ENCODE measurements at places on chromosomes 6 and 20.

GRCh38 chr6:73734832-73735453, 38.9 kb downstream of the CD109 start:
- DNase-seq: no peak

DNA sequence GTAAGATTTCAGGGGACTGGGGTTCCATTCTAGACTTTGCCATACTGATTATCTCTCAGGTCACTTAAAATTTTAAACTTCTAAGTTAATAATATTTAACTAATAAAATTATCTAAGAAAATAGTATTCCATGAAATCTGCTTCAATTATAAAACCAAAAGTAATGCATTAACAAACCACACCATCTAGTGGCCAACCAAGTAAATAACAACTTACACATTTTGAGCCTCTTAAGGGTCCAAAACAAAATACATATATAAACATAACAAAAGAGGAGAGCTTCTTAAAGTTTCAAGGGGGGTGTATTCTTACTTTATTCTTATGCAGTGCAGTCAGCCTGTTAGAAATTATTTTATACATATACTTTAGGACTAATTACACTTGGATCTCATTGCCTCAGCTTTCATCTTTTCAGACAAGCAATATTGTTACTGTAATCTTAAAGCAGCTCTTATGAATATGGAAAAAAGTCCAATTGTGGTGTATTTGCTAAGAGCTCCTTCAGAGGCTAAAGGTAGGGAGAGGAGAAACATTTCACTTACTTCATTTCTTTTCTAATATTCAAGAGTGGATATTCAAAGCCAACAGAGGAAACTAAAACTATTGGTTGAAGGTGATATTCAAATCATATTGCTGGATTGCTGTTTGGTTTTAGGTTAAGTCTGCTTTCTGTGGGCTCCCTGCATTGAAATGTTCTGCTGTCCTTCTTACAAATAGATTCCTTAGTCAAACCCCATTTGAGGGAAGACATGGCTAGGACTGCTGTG, 199.7 kb upstream of the SIM1 start:
- no peak for DNase-seq

DNA sequence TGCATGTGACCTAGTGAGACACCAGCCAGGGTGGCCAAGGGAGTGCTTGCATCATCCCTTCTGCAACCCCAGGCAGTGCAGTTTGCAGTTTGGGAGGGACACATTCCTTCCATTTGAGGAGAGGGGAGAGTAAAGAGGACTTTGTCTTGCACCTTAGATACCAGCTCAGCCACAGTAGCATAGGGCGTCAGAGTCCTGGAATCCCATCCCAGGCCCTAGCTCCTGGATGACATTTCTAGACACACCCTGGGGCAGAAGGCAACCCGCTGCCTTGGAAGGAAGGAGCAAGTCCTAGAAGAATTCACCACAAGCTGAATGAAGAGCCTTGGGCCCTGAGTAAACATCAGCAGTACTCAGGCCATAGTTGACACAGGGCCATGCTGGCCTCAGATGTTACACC, 680.4 kb upstream of the IMPG1 start:
- no peak for DNase-seq

- no peak for DNase-seq
Observed at GRCh38 chr20:40186826-40187225, 502.2 kb downstream of the MAFB start.

GRCh38 chr6:130240232-130240631, 17.5 kb upstream of the SAMD3 start:
- no peak for DNase-seq

GRCh38 chr20:755941-756340, 12.4 kb downstream of the SLC52A3 start:
- DNase-seq: no peak

DNA sequence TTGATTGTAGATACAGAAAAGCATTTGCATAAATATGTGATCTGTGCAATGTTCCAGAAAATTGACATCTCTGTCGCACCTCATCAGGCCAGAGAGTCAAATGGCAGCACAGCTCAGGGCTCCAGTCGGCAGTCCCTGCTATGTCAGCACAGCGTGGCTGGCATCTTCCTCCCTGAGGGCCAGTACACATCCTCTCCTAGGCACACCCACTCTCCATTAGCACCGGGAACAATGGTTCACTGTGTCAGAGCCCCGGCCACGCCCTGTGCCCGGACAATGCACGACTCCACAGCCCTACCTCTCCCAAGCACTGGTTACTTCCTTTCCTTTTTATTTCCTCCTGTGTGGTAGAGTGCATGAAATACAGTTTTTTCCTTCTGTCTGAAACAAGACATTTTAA, 114.9 kb downstream of the FOXC1 start:
- no peak for DNase-seq

- DNase-seq: no peak
Observed at GRCh38 chr6:44309631-44310030, 3.5 kb downstream of the AARS2 start.

- no peak for DNase-seq
Observed at GRCh38 chr6:34958734-34959133, 69.7 kb downstream of the ANKS1A start.

Data from activated CD8-positive, alpha-beta memory T cell treated with anti-CD3 and anti-CD28 coated beads for 1 hour (primary cell).